ENCODE measurements at places on chromosomes 3 and 15. TPM values are rescaled to one million over a fixed set of nuclear protein-coding genes. Genes with fewer than 3 reads are reported as not detected.

The HAUS2 gene
- 16.0 TPM for total RNA-seq

The ATP13A5 gene
- 0.37 TPM for total RNA-seq

The ADAM10 gene
- 115 TPM for total RNA-seq

The ZNF502 gene
- 3.3 TPM for total RNA-seq

The DNASE1L3 gene
- 2.2 TPM for total RNA-seq

- no peak for DNase-seq
These were observed 76.7 kb downstream of the RAD18 start for GRCh38 chr3:8886546-8886945.

DNA sequence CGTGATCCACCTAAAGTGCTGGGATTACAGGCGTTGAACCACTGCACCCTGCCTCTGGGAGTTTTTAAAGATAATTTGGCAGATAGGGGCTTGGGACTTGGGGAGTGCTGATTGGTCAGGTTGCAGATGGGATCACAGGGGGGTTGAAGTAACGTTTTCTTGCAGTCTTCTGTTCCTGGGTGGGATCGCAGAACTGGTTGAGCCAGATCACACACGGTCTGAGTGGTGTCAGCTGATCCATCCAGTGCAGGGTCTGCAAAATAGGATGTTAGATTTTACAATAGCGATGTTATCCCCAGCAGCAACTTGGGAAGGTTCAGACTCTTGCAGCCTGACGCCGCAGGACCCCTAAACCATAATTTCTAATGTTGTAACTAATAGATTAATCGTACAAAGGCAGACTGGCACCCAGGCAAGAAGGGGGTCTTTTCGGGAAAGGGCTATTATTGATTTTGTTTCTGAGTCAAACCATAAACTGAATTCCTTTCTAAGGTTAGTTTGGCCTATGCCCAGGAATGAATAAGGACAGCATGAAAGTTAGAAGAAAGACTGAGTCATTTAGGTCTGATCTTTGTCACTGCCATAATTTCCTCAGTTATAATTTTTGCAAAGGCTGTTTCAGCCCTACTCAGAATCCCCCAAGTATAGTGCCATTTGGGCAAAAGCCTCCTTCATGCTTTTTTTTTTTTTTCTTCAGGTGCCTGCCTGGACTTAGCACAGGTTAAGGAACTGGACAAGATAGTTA is 1.5 kb upstream of the CA12 start:
- DNase-seq = no peak

- no peak for DNase-seq
These were observed 37.1 kb downstream of the CPA3 start for GRCh38 chr3:148901987-148902791.

DNA sequence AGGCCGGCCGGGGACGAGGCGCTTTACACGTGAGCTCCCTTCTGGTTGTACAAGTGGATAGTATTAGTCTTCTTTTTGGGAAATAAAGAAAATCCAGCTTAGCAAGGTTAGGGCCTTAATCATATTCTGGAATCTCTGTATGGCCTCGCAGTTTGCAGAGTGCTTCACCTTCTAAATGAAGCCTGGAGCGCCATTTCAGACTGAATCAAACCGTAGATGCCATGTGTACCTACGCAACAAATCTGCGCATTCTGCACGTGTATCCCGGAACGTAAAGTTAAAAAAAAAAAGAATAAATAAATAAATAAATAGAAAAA is 322 bp upstream of the P3H2 start:
- DNase-seq = no peak

DNA sequence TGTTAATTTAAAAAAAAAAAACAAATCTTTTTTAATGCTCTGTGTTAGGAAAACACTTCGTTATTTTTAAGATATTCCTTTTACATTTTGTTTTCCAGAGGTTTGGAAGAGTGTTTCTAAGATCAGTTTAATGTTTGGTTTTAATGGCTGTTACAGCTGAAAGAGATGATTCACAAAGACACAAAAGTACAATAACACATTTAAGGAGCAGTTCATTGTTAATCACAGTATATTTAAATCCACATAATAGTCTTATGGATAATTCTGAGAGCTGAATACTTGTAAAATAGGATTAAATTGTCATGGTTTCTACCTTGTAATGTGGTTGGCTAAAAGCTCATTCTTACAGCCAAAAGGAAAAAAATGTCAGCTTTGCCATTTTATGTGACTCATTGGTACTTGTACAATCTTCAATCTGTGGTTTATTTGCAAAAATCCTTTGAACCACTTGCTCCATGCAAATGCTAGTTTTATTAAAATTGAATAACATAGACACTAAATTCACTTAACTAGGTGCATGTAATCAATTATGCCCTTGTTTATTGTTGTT is 426.4 kb downstream of the NLGN1 start:
- no peak for DNase-seq

DNA sequence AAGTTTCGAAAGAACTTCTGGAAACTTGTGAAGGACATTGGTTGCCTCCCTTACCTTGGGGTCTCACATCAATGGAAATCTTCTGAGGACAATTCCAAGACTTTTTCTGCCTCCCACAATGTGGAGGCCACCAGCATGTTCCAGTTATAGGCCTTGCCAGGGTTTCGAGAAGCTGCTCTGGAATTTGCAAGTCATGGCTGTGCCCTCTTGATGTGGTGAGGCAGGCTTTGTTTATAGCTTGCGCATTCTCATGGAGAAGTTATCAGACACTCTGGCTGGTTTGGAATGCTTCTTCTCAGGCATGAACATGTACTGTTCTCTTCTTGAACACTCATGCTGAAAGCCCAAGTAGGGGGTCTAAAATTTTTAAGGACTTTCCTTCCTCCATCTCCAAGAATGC is 4.1 kb downstream of the CXCR6 start:
- no peak for DNase-seq

DNA sequence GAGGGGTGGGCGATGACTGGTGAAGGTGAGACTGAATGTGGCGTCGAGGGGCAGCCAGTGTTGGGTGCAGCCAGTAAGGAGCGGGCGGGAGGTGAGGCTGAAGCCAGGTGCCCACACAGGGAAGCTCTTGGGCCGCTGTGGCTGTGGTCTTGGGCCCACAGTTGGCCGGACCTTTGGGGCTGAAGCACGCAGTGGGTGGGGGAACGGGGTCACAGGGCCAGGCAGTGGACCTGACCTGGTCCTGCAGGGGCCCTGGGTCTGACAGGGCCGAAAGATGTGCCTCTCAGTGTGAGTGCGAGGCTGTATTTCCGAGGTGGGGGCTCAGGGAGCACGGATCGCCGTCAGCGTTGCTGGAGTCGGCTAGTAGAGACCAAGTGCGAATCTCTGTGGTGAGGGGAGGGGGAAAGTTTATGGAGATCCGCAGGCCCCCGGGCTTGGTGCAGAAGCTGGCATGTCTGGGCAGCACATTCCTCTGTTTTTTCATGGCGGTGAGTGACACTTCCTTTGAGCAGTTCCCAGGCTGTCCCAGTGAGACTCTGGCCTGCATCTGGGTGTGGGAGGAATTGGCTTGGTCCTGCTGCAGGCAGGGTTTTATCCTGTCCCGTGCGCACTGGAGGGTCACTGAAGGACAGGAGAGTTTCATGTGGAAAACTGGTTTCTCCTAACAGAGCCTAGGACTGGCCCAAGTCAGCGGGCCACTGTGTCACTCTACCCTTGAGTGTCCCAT is 100.8 kb downstream of the TMEM266 start:
- DNase-seq = no peak

- no peak for DNase-seq
These were observed 10.9 kb downstream of the CCR5AS start for GRCh38 chr3:46395766-46396530.

GRCh38 chr3:52756141-52756540 is 14.6 kb downstream of the NEK4 start:
- no peak for DNase-seq

All from colonic mucosa (tissue), 4 donors.